NCI-H345 (cell line): ENCODE measurements at places on chromosomes 3 and 15.
A peak's percentile ranks its signal among the peaks of the same experiment; 100 is the strongest.

DNA sequence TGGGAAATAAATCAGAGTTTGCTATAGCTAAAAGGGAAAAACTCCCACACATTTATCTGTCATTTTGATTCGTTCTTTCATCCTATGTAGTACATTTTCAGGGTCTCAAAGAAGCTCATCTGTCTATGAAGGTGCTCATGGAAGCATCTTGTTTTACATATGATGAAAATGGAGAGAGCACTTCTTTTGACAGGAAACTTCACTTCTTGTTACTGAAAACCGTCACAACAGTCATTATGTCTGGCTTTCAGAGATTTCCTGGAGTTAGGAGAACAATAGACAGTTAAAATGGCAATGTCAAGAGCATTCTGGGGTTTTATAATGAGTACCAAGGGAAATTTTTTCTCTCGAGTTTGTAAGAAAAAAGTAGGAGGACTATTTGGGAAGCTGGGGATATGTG lies 83.3 kb downstream of the TMEM108 start:
- DNase-seq, result no peak

DNA sequence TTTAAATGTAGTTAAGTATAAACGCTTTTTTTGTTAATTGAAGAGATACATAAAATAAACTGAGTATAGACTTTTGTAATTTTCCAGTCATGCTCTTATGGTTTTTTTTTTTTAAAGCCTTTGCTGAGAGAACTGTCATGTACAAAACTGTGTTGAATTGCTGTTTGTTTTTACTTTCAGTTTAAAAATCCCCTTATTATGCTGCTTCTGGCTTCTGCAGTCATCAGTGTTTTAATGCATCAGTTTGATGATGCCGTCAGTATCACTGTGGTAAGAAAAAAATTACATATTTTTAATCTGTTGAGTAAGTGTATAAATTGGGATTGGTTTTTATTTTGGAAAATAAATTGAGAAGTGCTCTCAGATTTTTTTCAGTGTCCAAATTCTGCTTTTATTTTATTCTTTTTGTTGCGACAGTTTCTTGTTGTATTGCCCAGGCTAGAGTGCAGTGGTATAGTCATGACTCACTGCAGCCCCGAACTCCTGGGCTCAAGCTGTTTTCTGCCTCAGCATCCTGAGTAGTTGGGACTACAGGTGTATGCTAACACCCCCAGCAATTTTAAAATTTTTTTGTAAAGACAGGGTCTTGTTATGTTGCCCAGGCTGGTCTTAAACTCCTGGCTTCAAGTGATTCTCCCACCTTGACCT lies 40.7 kb downstream of the ATP2C1 start:
- DNase-seq, result no peak

DNA sequence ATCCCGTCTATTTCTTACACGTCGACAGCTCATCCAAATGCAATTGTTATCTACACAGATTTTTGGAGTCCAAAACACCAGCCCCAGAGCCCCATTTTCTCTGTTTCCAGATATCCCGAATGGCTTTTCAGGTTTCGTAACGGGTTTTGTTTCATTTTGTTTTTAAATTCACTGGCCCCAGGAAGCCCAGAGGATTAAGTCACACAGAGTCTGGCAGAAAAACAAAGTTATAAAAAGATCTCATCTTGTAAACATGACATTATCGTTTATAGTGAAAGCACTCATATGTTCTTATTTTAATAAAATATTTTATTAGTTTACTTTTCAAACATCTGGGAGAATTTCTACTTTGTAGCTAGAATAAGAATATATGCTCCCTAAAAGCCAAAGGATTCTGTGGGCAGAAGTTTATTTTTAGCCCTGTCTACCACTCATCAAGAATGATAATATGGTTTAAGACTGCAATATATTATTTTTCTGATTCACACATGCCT lies 149.3 kb upstream of the SLC2A2 start:
- DNase-seq, result no peak

- no peak for DNase-seq
Observed at GRCh38 chr3:129182390-129183185, 1.1 kb downstream of the CNBP start.

GRCh38 chr3:189534531-189534930 lies 96.7 kb upstream of the TP63 start:
- DNase-seq, result no peak

DNA sequence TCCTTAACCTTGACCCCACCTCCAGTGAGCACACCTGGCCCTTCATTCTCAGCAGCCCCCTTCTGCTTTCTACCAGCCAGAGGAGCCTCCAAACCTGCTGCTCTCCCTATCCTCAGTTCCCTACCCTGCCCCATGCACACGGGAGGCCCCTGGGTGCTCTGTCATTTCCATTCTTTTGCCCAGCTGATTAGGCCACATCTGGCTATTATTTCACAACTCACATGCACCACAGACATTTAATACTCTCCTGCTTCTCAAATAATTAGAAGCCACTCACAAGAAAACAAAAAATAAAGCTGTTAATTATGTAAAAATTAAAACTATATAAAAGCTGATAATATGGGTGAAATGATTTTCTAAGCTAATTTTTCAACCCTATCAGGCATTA lies 50.7 kb downstream of the MYLK start:
- DNase-seq, result no peak

DNA sequence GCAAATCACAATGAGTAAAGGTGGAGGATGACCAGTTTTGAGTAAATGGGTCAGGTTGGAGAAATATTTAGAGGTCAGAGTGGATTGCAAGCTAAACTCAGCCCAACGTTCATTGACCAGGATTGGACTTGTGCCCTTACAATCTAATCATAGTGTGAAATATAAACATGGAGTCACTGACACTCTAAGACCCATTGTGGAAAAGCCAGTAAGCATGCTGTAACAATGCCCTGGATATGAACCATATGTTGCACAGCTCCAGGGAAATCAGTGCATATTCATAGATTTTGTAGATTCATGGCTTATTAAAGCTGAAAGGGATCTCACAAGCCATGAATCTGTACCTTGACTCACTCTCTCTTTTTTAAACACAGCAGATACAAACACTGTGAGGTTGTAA lies 660.2 kb upstream of the LMCD1 start:
- DNase-seq, result no peak

DNA sequence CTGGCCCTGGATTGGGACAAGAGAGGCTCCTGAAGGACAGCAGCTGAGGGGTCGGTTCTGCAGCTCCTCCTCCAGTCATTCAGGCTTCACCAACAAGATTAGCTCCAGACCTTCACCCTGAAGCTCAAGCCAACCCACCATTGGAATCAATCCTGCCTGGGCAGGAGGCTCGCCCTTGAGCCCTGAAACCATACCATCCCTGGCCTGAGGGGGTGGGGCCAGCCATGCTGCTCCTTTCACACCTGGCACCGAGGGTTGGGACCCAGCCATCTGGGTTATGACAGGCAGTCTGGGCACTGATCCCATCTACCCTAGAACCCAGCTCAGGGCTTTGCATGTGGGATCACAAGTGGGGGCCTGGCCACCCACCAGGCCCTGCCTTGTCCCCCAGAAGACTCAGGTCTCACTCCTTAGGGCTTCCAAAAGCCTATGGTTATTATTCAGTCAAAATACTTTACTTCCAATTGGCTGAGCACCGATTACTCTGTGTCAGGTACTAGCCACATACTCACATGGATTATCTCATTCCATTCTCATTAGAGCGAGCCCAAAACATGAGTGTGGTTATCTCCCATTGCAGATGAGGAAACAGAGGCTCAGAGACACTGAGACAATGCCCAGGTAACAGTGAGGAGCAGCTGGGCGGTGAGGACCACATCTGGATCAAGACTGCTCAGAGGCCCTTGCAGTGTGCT lies 3.1 kb downstream of the ABHD14B start:
- DNase-seq, result no peak

DNA sequence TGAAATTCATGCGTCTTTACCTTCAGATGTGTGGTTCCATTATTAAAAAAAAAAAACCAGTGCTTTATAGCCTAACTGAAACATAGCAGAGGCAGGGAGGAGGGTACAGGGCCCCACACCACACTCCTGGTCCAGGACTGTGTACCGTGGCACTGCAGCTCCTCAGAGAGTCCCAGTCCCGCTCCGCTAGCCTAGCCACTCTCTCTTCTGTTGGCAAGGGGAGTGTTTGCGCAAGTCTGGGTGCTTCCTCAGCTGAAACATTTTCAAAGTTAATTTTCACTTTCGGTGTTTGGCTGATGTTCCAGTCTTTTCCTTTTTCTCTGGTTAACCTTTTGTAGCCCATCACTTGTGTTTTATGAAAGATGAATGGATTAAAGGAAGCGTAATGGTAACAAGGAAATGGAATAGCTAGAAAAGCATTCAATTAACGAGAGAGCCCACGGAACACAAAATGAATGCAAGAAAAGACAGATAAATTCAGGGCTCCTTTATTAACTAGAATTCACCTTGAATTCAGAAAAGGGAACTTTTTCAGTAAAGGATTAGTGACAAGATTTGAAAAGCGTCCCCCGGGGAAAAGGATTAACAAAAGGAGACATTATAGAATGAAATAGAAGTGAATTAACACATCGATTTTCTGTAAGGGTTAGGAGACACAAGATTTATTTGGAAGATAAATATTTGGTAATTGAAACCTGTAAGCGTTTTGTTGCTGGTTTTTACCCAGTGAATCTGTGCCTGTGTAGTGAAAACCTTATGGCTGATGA lies 177.0 kb downstream of the CACNA2D3 start:
- peak; percentile 31 for DNase-seq

DNA sequence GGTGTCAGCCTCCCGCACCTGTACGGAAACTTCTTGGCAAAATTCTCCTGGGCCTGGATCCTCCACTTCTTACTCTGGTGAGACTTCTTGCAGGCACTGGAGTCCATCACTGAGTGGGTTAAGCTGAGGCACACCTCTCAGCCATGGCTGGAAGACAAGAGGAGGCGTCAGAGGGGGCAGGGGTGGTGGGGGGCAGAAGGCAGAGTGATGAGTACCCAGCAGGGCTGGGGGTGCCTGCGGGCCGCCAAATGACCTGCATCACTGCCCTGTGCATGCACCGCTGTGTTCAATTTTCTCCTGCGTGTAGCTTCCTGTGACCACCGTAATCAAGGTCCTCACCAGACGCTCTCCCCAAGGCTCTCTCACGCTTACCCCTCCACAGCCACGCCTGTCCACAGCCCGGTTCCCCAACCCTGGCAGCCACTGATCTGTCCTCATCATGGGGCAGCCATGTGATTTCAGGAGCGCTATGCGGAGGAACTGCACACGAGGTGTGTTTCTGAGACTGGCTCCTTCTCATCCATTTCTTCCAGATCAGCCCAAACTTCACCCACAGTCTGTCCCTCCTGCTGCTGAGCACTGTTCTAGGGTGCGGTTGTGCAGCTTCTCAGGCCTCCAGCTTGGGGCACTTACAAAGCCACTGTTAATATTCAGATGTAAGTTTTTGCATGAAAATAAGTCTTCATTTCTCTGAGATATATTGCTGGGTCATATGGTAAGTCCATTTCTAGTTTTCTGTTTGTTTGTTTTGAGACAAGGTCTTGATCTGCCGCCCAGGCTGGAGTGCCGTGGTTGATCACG lies 5.2 kb downstream of the C3orf22 start:
- no peak for DNase-seq

- no peak for DNase-seq
Observed at GRCh38 chr3:45724911-45725310, 35.7 kb downstream of the SACM1L start.

- DNase-seq, result no peak
Observed at GRCh38 chr3:53921296-53921695, 29.6 kb upstream of the SELENOK start.
